Activated T-cell treated with anti-CD3 and anti-CD28 coated beads for 4 hours (primary cell): ENCODE measurements at places on chromosomes 11 and 22.

- no peak for DNase-seq
These were observed 6.7 kb upstream of the CYTH4 start for GRCh38 chr22:37275622-37276021.

- no peak for DNase-seq
These were observed 84.6 kb upstream of the PARVA start for GRCh38 chr11:12292766-12293165.

DNA sequence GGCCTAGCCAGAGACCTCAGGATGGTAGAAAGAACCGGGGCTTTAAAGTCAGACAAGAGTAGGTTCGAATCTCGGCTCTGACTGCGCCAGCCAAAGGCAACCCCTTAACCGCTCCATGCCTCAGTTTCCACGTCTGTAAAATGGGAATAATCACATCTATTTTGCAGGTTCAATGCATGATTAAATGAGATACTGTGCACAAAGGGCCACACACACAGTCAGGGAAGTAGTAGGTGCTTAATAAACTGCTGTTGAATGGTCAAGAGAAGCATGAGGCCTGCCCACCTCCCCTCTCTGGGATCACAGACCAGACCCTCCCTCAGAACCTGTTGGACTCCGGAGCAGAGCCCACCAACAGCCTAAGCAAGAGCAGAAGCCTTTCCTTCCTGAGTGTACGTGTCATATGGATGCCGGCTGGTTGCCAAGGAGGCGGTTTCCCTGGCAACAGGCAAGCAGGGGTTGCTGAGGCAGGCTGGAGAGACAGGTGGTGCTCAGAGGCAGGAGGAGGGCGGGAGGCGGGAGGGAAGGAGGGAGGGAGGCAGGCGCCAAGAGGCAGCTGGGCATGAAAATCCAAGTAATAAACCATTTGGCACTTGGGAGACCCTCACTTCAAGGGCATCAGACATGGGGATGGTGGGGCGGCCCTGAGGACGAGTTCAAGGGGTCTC lies 43.9 kb downstream of the NFAM1 start:
- DNase-seq: no peak

DNA sequence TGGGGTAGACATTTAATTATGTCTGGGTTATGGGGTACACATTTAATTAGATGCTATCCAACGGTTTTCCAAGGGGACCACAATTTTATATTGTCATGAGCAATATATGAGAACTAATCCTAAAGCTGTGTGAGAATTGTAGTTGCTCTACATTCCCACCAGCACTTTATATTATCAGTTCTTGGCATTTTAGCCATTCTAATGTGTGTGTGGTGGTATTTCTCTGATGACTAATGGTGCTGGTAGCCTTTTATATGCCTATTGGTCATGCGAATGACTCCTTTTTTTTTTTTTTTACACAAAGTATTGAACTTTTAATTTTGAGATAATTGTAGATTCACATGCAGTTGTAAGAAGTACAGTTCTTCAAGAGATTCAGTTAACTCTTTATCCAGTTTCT lies 26.2 kb downstream of the TMEM135 start:
- DNase-seq: no peak

GRCh38 chr11:44281151-44281550 lies 28.8 kb downstream of the ALX4 start:
- no peak for DNase-seq

DNA sequence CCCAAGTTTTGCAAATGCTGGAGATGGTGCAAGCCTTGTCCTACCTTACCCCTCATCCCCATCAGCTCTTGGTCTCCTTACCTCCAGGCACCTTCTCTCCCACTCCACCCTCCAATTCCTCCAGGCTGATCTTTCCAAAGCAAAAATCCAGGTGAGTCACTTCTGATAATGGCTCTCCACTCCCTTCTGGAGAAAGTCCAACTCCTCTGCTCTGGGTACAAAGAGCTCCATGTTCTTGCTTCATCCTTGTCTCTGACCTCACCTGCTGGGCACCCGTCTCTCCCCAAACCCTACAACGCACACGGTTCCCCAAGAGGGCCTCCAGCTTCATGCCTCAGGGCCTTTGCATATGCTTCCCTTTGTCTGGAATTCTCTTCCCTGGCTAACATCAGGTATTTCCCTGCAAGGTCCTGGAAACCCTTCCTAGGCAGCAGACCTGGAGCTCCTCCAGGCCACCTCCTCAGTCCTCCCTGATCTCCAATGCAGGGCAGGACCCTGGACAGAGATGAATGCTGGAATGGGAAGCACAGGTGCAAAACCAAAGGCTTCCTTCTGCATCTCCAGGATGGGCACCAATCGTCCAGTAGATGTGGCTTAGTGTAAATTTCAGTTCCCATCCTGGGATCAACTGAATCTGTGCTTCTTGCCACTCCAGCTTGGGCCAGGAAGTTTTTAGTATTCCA lies 22.7 kb downstream of the IFT27 start:
- DNase-seq: no peak
